ENCODE measurements at places on chromosomes 7 and 10. TPM values are rescaled to one million over a fixed set of nuclear protein-coding genes. Genes with fewer than 3 reads are reported as not detected.

Gene BAIAP2L1
- 3.1 TPM for polyA plus RNA-seq

Gene SORCS3
- 0.06 TPM for polyA plus RNA-seq

Gene SFTPA1
- not detected for polyA plus RNA-seq

Gene VKORC1L1
- 20.0 TPM for polyA plus RNA-seq

Gene AIFM2
- polyA plus RNA-seq: 15.6 TPM

Gene FKBP6
- polyA plus RNA-seq: not detected

Gene FAM25C
- not detected for polyA plus RNA-seq

Gene MPP7
- 0.26 TPM for polyA plus RNA-seq

Gene PPIA
- polyA plus RNA-seq: 8,825 TPM

Gene SPDYE16
- polyA plus RNA-seq: not detected

Gene GDF2
- polyA plus RNA-seq: not detected

Gene SOSTDC1
- 0.07 TPM for polyA plus RNA-seq

Gene ZNF488
- 0.07 TPM for polyA plus RNA-seq

Gene LIPN
- polyA plus RNA-seq: not detected

Gene MTPN
- 215 TPM for polyA plus RNA-seq

Gene PSD
- polyA plus RNA-seq: 0.30 TPM

Gene RBP3
- polyA plus RNA-seq: not detected

Gene GATA3
- polyA plus RNA-seq: 0.02 TPM

Gene ODAD2
- polyA plus RNA-seq: 0.34 TPM

Gene TSPAN12
- polyA plus RNA-seq: 0.44 TPM

Gene HGF
- polyA plus RNA-seq: 177 TPM

Gene PGAM2
- not detected for polyA plus RNA-seq

Gene POLR2J3
- 42.5 TPM for polyA plus RNA-seq

All from fibroblast of lung (primary cell).